Keratinocyte (primary cell): ENCODE measurements at places on chromosomes 7 and 10. TPM values are rescaled to one million over a fixed set of nuclear protein-coding genes. Genes with fewer than 3 reads are reported as not detected.

Gene UROS
- 40.0 to 46.7 TPM (median 40.1 TPM) in 3 replicates for polyA plus RNA-seq

Gene VPS37D
- polyA plus RNA-seq, result 0.65 to 1.5 TPM (median 0.81 TPM) in 3 replicates

Gene MALRD1
- polyA plus RNA-seq, result 0.01 TPM in 1 of 3 replicates, not detected in the others

Gene NKX2-3
- not detected in 3 replicates for polyA plus RNA-seq

Gene TMEM270
- polyA plus RNA-seq, result not detected in 3 replicates

Gene NUDT13
- polyA plus RNA-seq, result 1.3 to 2.4 TPM (median 1.6 TPM) in 3 replicates

Gene CDH23
- polyA plus RNA-seq, result 0.01 TPM in 3 replicates

Gene RNLS
- 6.8 to 10.5 TPM (median 7.1 TPM) in 3 replicates for polyA plus RNA-seq

Gene SNCG
- 6.8 to 13.1 TPM (median 7.2 TPM) in 3 replicates for polyA plus RNA-seq

Gene KMT2E
- 3.5 to 12.9 TPM (median 7.9 TPM) in 3 replicates for polyA plus RNA-seq

Gene OPN1SW
- not detected in 3 replicates for polyA plus RNA-seq

Gene TRIM50
- not detected in 3 replicates for polyA plus RNA-seq
